Sigmoid colon (tissue), 7 donors: ENCODE measurements at places on chromosomes 7 and 10. TPM values are rescaled to one million over a fixed set of nuclear protein-coding genes. Genes with fewer than 3 reads are reported as not detected.
A peak's percentile ranks its signal among the peaks of the same experiment; 100 is the strongest.

The RPA3 gene
- total RNA-seq = 29.6 TPM

GRCh38 chr10:49338604-49339003 is 39.6 kb downstream of the C10orf71 start:
- DNase-seq = no peak

- DNase-seq = no peak
Measured at GRCh38 chr7:98474558-98474957, 73.7 kb upstream of the BAIAP2L1 start.

DNA sequence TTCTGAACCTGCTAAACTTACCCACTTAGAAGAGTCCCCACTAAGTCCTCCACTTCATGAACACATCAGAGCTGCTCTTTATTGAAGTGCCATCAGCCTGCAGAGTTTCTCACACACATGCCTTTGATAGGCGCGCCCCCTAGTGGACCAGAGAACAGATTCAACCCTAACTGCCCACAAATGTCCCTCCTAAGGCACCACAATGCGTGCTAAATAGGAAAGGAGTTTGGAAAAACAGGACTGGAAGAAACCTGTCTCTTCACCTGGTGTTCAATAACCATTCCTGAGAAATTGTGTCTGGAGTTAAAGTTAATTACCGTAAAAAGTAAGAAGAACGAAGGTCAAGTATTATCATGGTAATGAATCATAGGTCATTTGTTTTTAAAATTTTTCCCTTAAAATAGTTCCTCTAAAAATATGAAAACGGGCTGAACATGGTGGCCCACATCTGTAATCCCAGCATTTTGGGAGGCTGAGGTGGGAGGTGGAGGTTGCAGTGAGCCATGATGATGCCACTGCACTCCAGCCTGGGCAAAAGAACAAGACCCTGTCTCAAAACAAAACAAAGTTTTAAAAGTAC is 249.7 kb downstream of the ELMO1 start:
- DNase-seq = peak; percentile 87

GRCh38 chr7:100914208-100914878 is 18.7 kb upstream of the ACHE start:
- DNase-seq = no peak

GRCh38 chr10:3875842-3876235 is 90.8 kb upstream of the KLF6 start:
- DNase-seq = no peak

DNA sequence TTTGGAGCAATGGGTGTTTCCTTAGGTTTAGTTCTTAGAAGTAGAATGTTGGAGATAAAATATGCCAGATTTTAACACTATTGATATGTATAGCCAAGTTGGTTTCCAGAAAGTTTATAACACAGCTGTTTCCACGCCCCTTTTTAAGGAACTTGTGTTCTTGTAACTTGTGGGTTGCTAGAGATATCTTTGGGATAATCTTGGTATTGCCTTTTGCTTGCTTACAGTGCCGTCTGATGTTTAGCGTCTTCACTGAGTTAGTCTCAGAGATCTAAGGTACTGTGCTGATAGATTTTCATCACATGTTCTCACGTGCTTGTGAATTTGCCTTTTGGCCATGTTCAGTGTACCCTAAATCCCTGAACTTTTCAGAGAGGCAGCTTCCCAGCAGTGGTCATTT is 12.4 kb downstream of the TMEM248 start:
- no peak for DNase-seq

DNA sequence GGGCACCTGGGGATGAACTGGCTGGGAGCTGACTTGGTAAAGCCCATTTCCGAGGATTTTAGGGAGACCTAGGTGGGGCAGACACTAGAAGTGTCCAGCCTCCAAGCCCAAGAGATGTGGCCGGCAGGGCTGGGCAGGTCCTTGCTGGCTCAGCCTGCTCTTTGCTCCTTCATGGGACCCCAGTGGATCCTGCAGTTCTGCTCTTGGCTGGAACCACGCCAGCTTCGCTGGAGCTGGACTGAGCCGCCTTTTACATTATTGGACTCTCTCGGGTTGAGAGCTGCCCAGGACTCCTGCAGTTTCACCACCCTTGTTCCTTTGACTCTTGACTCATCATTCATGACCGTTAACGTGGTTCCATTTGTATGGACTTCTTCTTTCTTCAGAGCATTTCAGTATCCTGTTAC is 5.7 kb downstream of the PPIF start:
- no peak for DNase-seq

- DNase-seq = no peak
Measured at GRCh38 chr10:95388109-95388471, 97.3 kb upstream of the PDLIM1 start.

The C10orf105 gene
- total RNA-seq = 0.55 TPM

DNA sequence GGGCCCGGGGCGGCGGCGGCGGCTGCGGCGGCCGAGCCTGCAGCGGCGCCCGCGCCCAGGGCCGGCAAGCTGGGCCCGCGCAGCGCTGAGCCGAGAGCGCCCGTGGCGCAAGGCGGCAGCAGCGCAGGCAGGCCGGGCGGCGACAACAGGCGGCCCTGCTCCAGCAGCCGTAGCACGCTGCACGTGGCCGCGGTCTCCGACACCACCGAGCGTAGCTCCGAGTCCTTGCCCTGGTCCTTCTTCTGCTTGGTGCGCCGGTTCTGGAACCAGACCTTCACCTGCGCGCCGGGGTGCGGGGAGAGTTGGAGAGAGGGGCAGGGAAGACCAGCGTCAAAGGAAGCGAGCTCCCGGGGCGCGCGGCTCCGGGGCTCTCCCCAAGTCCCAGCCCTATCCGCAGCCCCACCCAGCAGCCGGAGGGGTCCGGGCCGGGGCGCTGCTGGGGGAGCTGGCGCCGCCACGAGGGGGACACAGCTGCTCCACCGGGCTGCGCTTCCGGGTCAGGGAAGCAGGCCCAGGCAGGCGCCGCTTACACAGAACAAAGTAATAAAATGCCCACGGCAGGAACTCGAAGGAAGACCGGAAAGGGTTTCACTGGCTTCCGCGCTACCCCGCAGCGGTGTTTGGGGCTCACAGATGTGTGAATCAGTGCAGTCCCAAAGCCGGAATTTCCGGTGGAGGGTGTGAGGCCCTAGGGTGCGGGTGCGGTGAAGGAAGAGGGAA is 3.6 kb downstream of the VAX1 start:
- DNase-seq = no peak

- no peak for DNase-seq
Measured at GRCh38 chr10:108904163-108904838, 1019.0 kb downstream of the XPNPEP1 start.

The CXCL12 gene
- total RNA-seq = 81.9 TPM

The AGMO gene
- 0.36 TPM for total RNA-seq

The EPO gene
- not detected for total RNA-seq

- no peak for DNase-seq
Measured at GRCh38 chr7:64733550-64734240, 60.5 kb upstream of the ZNF138 start.

The AMPH gene
- 2.5 TPM for total RNA-seq

DNA sequence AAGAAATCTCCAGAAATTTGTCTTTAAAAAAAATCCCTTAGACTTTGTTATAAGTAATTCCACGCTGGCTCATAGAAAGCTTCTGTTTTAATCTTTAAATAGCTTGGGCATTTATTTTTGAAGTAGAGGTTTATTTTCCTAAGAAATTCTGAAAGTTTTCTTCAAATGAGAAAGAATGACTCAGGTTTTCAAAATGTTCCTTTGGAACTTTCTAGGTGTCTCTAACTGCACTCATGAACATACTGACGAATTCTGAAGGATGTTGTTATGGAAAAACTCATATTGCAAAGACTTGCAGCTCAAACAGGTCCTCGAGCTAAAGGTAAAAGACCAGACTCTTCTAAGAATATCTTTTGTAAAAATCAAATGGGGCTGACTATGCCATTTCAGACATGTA is 10.7 kb downstream of the DGKI start:
- DNase-seq = no peak

DNA sequence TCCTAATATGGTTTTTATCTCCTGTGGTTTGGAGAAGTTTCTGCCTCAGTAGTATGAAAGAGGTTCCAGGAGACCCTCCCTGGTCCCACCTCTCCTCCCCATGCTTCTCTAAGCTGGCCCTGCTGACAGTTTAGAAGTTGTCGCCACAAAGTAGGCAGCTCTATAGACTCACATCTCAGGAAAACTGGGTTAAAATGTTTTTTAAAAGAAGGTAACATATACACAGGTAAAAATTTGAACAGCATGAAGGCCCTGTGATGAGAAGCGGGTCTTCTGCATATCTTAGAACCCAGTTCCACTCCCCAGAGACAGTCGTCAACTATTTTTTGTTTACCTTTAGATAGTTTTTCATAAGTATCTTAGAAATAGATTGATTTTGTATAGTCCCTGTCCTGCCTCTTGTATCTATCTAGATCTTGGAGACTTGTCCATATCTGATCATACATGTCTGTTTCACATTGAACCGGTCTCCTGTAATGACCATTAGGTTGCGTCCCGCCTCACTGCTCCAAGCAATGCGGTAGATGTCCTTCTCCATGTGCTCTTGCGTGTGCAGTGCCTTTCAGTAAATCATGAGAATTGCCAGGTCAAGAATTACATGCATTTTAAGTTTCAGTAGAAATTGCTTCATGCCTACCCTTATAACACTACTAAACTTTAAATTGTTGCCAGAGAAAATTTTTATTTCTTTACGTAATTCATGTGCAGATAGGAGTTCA is 2.2 kb downstream of the DUSP5 start:
- DNase-seq = no peak

DNA sequence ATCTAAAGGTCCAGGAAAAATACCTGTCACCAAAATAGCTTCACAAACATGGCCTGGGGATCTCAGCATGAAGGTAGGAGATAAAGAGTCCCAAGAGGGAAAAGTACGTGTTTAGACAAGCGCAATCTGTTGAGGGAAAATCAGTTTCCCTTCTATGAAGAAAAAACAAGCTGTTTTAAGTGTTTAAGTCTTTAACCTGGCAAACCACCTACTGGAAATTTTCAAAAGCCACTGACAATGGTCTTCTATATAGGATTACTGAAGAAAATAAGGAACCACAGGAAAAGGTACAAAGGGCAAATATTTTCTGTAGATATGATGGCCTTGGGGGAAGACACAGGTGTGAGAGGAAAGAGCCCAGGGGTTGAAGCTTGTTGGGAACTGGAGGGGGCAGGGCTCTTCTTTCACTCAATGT is 21.2 kb downstream of the ALDH18A1 start:
- DNase-seq = no peak

GRCh38 chr10:3958472-3958996 is 173.5 kb upstream of the KLF6 start:
- no peak for DNase-seq

DNA sequence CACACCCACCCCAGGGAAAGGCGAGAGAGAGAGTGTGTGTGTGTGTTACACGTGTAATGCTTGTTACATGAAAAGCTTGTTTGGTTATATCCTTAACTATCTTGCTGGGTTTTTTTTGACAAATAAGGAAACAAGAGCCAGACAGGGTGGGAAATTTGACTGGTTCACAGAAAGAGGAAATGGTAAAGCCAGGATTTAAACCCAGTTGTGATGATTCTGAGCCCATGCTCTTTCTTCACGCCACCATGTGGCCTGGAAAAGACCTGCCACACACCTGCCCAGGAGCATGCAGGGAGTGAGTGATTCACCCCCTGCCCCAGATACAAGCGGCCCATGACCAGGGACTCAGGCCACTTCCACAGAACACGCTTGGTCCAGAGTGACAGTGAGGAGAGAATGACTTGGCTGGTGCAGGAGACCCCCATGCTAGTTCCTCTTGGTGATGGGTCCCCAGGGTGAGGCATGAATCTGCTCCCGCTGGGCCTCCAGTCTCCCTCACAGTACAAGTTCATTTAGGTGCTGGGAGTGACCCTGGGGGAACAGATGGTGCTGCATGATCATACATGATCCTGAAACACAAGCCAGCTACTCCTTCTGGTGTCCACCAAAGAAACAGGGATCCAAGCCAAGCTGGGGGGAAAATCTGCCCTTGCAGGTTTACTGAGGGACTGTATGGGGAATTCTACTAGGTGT is 21.0 kb upstream of the EIF5AL1 start:
- DNase-seq = no peak

The MYH16 gene
- not detected for total RNA-seq

GRCh38 chr7:19815546-19815945 is 42.1 kb upstream of the TMEM196 start:
- no peak for DNase-seq

GRCh38 chr10:114173921-114174694 is at the start of gene CCDC186:
Gene CCDC186, minus strand, starts transcription at chr10:114174203. Its CDS starts 10,935 bp downstream, at chr10:114163268.
- peak; percentile 96 for DNase-seq

GRCh38 chr10:22825841-22826240 is 102.0 kb upstream of the ARMC3 start:
- no peak for DNase-seq

DNA sequence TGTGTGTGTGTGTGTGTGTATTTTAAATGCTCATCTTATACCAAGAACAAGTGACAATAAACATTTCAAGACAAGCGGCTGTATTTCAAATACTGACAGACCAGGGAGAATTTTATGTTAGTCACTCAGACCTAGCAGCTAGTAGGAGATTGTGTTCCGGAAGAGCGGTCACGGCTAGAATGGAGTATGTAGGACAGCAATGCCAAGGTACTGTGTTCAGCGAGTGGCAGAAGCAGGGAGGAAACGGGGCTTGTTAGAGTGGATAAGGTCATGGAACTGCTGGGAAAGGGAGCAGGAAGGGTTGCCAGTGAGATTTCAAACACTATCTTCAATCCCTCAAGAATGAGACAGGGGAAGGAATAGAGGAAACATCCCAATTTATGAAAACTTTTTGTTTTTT is 260.5 kb upstream of the PITRM1 start:
- no peak for DNase-seq
